ENCODE measurements at places on chromosomes 13 and 19.

- no peak for DNase-seq
Measured at GRCh38 chr13:91400063-91400399, 1.6 kb downstream of the GPC5 start.

- no peak for DNase-seq
Measured at GRCh38 chr13:85586422-85586831, 212.8 kb downstream of the SLITRK6 start.

DNA sequence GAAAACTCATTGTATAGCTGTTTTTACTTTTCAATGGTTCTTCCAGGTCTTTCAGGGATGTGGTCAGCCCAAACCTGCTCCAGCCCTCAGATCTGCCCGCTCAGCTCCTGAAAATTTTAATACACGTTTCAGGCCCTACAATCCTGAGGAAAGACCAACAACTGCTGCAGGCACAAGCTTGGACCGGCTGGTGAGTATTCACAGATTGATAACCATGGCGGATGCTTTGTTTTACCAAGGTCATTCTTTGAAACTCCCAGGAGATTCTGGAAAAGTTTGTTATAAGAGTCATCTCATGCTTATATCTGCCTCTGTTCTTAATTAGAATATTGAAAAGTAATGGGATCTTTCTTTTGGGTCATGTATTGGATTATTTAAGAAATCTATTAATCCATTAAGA, 173.5 kb downstream of the DCT start:
- no peak for DNase-seq

GRCh38 chr19:22263121-22263520, 23.1 kb upstream of the ZNF729 start:
- no peak for DNase-seq

GRCh38 chr13:67967031-67967430, 736.9 kb upstream of the PCDH9 start:
- no peak for DNase-seq

DNA sequence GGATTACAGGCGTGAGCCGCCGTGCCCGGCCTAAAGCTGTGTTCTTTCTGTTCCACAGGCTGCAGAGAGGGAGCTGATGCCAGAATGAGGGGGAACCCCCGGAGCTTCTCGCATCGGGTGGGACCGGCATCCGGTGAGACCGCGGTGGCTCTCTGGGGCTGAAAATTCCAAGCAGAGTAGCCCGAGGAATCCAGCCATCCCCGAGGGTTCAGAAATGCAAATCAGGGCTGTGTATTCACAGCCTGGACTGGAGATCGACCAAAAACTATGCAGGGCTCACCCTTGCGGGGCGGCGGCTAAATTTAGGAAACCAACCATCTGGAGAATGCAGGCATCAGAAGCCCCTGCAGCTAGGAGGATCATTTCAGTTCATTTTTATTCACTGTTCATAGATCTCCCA, 99.2 kb downstream of the GNG7 start:
- no peak for DNase-seq

DNA sequence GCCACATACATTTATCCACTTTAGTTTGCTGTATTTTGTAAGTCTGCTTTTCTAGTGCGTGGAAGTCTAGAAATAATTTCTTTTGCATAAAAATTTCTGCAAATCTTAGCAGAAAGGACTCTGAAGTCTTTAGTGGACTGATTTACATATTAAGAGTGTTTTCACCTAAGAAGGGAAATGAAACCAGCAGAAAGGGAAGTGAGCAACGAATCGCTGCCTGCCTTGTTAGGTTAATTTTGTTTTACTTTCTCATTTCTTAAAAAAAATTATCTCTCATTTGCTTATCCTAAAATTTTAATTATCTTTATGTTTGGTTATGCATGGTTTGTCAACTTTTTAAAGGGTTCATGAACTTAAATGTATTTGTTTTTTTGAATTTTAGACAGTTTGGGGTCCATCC, 767 bp upstream of the GPR18 start:
- no peak for DNase-seq

DNA sequence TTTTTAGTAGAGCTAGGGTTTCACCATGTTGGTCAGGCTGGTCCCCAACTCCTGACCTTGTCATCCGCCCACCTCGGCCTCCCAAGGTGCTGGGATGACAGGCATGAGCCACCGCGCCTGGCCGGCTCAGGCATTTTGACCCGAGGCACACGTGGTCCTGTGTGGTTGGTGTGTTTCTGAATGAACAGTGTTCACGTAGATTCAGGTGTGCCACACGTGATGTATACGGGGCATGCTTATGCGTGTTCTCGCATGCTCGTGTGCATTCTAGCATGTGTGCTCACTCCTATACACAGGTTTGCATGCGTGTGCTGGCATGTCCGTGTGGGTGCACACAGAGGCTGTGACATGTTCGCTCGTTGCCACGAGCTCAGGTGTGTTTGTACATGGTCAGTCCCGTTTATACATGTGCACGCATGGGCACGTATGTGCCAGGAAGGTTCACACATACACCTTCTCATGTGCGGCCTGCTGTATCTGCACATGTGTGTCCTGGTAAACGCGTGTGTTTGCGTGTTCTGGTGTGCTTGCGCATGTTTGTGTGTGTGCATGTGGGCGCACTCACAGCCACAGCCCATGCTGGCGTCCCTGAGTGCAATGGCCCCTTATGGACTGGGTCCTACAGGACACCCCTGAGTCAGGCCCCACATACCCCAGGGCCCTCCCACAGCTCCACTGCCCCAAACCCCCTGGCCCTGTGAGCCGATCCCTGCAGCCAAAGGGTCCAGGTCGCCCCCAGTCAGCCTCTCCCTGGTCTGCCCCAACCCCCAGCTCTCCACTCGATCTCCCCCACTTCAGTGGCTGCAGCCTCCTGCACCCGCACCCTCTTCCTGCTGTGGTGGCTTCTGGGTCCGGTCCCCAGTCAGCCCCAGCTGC, 20.6 kb upstream of the TCF3 start:
- no peak for DNase-seq
